ENCODE measurements at places on chromosomes 6 and 20. TPM values are rescaled to one million over a fixed set of nuclear protein-coding genes. Genes with fewer than 3 reads are reported as not detected.

DEFB121 gene
- total RNA-seq, result not detected

ATAT1 gene
- 15.8 TPM for total RNA-seq

TRMT6 gene
- total RNA-seq, result 27.9 TPM

MYH7B gene
- 0.59 TPM for total RNA-seq

NKX2-2 gene
- total RNA-seq, result not detected

CEP250 gene
- 82.5 TPM for total RNA-seq

SLC52A3 gene
- 6.4 TPM for total RNA-seq

RNF144B gene
- total RNA-seq, result 5.6 TPM

SAPCD1 gene
- total RNA-seq, result 6.3 TPM

DEFB132 gene
- 0.10 TPM for total RNA-seq

SLC35B2 gene
- total RNA-seq, result 105 TPM

LYRM4 gene
- 27.4 TPM for total RNA-seq
